NCI-H510A treated with DMSO at 0.1 percent for 48 hours (cell line): ENCODE measurements at places on chromosomes 7 and 10.

DNA sequence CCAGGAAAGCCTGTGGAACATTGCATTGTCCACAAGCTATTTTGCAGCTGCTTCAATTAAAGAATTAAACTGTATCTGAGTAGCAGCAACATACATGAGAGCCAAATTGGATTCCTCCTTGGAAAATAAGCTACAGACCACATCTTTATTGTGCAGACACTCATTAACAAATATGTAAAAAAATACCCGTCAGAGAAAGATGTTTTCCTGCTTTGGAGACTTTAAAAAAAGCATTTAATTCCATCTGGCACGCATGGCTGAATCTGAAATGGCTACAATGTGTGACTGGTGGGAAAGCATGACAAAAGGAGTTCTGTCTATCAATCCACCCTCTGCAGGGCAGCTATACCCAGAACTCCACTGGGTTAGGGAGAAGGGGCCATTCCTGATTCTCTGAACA lies 73.1 kb upstream of the HPS1 start:
- no peak for DNase-seq

DNA sequence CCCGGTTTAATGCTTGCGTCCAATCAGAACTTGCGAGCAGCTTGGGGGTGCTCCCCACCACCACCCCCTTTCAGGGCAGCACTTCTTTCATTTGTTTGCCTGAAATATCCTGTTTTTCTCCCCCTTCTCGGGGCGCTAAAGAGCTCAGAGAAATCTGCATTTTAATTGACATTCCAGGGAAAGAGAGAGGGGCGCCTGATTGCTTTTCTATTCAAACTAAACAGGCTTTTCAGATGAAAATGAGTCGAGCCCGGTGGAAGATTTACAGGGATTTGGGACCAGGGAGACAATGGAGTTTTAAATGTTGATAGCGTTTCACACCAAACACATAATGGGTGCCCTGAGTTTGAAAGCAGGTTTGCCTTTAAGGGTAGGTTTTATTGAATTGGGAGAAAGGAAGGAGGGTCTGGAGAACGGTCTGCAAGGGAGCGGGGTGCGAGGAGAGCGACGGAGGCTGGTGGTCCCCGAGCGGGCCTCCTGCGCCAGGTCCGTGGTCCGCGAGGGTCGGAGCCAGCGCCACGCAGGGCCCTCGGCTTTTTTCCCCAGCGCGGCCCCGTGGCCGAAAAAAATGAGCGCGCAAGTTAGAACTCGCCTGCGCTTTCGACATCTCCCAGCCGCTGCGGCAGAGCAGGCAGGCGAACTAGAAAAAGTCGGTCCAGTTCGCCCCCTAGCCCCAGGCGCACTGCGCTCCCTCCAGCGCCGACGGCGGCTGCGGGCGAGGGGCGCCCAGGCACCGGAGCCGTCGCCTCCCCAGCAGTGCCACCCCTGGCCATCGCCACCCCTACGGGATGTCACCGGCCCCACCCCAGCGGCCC lies 1.3 kb downstream of the FGFR2 start:
- peak; percentile 33 for DNase-seq

DNA sequence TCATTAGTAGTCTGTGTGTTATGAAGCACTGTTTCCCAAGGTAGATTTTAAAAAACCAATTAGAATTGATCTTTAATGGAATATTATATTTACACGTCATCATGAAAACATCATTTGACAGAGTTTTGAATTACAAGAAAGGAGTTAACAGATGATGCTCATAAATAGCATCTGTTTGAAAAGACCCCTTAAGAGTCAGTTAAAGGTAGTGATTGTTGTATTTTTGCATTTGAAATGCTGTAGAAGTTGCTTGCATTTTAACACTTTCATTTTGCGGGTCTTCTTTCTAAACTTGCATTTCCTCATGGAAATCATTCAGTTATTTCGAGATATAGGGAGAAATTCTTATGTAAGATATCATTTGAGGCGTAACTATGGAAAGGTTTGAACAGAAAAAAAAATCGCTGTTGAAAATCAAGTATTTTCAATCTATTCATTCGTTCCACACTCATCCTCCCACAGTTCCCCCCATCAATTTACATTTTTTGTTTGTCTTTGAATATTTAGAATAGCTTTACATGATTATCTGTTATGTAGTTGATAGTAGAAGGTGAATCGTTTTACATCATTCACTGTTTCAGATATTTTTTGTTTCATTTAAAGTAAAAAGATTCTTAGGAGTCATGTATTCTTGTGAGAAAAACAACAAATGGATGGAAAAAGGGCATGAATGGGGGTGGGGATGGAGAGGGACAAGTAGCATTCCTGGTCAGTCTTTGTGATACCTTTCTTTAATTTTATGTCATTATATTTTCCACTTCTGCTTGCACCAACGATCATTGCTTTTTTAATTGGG lies 3.0 kb upstream of the SKIDA1 start:
- peak; percentile 59 for DNase-seq

- DNase-seq = no peak
Measured at GRCh38 chr10:370449-370825, 235.2 kb downstream of the ZMYND11 start.

DNA sequence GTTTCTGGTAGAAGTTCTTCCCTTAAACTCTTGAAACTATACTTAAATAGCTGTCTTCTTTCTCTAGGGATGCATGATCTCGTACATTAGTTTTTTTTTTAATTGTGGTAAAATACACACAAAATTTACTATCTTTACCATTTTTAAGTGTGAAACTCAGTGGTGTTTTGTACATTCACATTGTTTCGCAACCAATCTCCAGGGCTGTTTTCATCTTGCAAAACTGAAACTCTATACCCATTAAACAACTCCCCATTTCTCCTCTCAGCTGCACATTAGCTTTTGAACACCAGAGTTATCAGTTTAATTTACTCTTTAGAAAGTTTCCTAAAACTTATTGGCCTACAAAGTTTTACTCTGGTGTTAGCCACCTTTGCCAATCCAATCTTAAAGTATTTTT lies 45.5 kb upstream of the PRKAR2B start:
- DNase-seq = no peak

DNA sequence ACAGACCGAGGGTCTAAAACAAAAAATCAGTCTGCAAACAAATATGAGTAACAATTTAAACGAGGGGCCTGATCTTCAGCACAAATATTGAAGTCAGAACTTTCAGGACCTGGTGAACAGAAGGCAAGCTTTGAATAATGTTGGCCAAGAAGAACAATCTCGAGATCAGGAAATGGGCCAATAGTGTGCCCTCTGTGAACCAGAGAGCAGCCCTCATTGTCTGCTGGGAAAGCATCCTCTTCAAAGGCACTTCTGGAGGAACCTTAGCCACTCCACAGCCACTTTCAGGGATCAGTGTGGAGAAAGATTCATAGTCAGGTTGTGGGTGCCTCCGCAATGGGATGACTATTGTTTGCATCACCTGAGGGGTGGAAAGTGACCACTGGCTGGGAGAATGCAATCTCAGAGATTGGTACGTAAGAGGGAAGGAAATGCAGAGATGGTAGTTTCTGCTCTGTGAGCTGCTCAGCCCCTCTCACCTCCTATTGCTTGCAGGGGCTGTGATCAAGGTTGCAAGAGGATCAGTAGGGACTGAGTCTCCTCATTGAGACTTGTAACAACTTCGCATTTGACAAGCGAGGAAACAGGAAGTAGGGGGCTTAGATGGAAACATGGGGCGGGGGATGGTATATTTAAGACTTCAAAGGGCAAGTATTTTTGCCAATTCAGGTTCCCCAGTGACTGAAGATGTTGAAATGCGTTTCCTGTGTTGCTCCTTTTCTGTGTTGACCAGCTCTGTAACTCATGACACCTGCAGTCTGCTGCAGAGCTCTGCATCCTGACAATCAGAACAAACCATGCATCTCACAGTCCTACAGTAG lies 28.4 kb upstream of the IFRD1 start:
- DNase-seq = peak; percentile 16

DNA sequence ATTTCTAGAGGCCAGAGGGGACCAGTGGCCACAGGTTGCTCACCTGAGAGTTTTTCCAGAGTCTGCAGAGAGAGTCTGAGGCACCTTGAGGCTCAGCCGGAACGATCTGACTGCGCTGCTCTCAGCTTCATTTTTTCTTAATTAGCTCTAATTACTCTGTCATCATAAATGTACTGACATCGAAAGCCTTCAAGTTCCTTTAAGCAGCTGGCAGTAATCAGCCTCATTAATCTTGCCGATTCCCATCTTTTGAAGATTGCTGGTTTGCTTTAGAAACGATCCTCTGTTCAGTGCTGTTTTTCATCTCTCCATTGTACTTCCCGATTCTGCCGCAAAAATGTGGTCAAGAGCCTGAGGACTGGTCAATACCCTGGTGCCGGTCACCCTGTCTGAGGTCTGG lies 454.7 kb downstream of the TYW1 start:
- DNase-seq = no peak

- no peak for DNase-seq
Measured at GRCh38 chr7:101363734-101364374, 1.2 kb downstream of the COL26A1 start.

- DNase-seq = no peak
Measured at GRCh38 chr7:41910940-41911600, 208.2 kb upstream of the INHBA start.

DNA sequence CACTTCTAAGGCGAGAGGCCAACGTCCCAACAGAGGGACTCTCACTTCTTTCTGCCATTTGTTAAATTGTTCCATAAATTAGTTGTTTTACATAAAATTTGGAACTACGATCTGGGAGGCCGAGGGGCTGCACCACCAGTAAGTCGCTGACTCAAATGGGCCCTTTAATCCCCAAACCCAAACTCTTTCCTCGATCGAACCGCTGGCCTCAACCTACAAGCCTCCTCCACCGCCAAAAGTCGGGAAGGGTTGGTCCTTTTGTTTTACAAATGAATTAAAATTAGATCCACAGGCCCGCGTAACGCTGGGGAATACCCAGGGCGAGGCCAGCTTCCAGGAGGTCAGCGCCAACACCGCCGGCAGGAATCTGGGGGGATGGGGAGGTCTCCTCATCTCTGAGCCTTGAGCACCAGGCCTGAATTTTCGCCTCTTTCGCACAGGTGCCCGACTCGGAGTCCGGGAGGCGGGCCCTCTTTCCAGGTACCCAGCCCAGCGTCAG lies 1.2 kb upstream of the FOXI2 start:
- DNase-seq = no peak

DNA sequence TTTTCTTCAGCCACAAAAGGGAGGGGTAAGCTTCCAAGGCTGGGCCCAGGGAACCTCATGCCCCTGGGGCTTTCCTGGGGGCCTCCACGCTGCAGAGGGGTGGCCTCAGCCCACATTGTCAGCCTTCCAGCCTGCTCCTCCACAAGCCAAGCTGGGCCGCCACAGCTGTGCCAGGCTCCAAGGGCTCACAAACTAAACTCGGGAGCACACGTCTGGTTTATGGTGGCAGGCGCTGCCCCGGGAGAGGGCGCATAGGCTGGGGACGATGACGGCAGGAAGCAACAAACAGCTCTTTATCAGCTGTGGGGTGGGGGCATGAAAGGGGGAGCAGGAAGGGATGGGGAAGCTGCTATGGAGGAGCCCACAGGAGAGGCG lies 6.3 kb upstream of the CDH23 start:
- DNase-seq = peak; percentile 15

DNA sequence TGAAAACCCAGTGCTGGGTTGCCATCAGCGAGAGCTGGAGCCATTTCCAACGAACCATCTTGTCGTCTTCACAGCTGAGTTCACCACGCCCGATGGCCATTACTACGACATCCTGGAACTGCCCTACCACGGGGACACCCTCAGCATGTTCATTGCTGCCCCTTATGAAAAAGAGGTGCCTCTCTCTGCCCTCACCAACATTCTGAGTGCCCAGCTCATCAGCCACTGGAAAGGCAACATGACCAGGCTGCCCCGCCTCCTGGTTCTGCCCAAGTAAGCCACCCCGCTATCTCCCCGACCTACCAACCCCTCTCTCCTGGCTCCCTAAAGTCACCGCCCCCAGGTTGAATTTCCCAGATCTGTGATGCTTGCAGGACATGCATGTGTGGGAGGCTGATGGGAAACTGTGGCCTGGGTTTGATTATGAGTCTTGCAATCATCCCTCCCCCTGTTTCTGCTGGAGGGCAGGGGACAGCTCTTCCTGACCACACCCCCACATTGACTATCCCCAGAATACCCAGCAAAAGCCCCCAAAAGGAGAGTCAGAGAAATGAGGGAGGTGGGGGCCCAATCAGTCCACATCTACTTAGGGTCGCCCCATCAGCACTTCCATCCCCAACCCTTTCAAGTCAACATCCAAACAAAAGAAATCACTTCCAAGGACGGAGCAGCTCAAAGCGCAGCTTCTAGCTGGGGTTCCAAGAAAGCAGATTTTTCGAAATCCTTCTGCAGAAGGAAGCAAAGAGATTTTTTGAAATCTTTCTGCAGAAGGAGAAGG lies 6.9 kb downstream of the SERPINE1 start:
- DNase-seq = no peak

GRCh38 chr10:80493522-80494051 lies 39.5 kb downstream of the TSPAN14 start:
- DNase-seq = peak; percentile 62

- DNase-seq = no peak
Measured at GRCh38 chr10:92124020-92124419, 166.9 kb downstream of the CPEB3 start.

DNA sequence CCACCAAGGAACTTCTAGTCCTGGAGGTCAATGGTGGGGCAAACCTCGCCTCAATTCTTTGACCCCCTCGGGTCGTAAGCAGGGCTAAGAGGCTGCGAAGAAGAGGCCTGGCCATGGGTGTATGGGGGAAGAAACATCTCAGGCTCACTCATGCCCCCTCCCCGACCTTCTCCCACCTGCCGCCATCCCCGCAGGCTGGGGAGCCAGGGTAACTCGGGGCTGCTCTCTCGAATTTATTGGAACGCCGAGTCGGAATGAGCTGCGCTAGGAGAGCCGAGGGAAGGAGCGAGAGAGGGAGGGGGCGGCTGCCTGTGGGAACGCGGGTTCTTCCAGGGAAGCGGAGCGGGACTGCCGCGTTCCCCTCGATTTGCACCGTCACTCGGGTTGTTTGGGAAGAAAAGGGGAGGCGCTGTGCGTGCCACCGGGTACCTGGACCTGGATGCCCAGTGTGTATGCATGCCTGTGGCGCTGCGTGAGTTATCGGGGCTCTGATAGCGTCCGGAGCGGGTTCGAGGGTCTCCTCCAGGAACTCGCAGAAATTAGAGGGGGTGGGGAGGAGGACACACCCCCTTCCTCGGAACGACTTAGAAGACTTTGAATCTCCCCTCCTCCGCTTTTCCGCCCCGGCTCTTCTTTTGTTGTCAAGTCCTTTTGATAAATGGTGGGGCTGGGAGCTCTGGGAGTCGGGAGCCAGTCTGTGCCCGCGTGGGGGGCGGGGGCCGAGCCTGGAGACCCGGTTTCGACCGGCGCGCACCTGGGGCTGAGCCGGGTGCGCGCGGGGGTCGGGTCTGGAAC lies 1.8 kb upstream of the ZNF503 start:
- DNase-seq = peak; percentile 60

- peak; percentile 38 for DNase-seq
Measured at GRCh38 chr7:87876869-87877234, 559 bp downstream of the DBF4 start.

GRCh38 chr10:110067960-110068770 lies 60.4 kb downstream of the ADD3 start:
- no peak for DNase-seq

GRCh38 chr7:125222596-125222995 lies 293.0 kb upstream of the POT1 start:
- no peak for DNase-seq

GRCh38 chr10:71735709-71736569 lies 16.4 kb upstream of the C10orf105 start:
- DNase-seq = no peak
